ENCODE measurements at places on chromosomes 4 and X. TPM values are rescaled to one million over a fixed set of nuclear protein-coding genes. Genes with fewer than 3 reads are reported as not detected.

GRCh38 chr4:93751411-93751810 is 77.1 kb upstream of the ATOH1 start:
- H3K4me1 ChIP-seq: peaks cover 6% of the 10 kb centered on the region
- no peak for DNase-seq
- H3K27ac ChIP-seq: no peak overlapping the region
- H3K4me3 ChIP-seq: no peak overlapping the region

GRCh38 chr4:94306713-94307112 is 35.9 kb downstream of the HPGDS start:
- DNase-seq: no peak
- H3K27ac ChIP-seq: peak overlapping the region; percentile 2
- no peaks in the 10 kb centered on the region for H3K36me3 ChIP-seq
- no peaks in the 10 kb centered on the region for H3K27me3 ChIP-seq
- H3K4me1 ChIP-seq: peaks cover 3% of the 10 kb centered on the region

DNA sequence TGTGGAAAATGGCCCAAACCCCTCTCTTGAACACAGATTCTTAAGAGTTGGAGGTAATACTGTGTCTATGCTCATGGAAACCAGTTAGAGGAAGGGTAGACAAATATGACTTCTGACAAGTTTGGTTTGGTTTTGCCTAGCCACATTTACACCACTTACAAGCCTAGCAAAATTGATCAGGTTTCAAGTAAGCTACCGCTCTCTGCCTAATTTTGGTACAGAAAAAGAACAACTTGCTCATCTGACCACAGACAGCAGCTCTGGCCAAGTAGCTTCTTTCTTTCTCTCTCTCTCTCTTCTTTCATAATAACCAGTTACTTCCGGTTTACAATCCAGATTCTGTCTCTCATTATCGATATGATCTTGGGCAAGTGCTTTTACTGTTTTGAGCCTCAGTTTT is 260.0 kb downstream of the GLUD2 start:
- no peaks in the 10 kb centered on the region for H3K36me3 ChIP-seq
- no peak overlapping the region for H3K27ac ChIP-seq
- no peak for DNase-seq
- no peaks in the 10 kb centered on the region for H3K27me3 ChIP-seq

- no peak for DNase-seq
- no peaks in the 10 kb centered on the region for H3K4me1 ChIP-seq
- no peak overlapping the region for H3K27ac ChIP-seq
- H3K36me3 ChIP-seq: no peaks in the 10 kb centered on the region
- H3K4me3 ChIP-seq: no peak overlapping the region
- no peaks in the 10 kb centered on the region for H3K27me3 ChIP-seq
These were observed 75.8 kb downstream of the ATG4A start for GRCh38 chrX:108167211-108167872.

- no peaks in the 10 kb centered on the region for H3K27me3 ChIP-seq
- no peak overlapping the region for H3K4me3 ChIP-seq
- no peaks in the 10 kb centered on the region for H3K36me3 ChIP-seq
- DNase-seq: no peak
- H3K4me1 ChIP-seq: no peaks in the 10 kb centered on the region
These were observed 12.8 kb upstream of the SLITRK4 start for GRCh38 chrX:143648705-143649104.

Gene TMPRSS11B
- not detected for total RNA-seq

DNA sequence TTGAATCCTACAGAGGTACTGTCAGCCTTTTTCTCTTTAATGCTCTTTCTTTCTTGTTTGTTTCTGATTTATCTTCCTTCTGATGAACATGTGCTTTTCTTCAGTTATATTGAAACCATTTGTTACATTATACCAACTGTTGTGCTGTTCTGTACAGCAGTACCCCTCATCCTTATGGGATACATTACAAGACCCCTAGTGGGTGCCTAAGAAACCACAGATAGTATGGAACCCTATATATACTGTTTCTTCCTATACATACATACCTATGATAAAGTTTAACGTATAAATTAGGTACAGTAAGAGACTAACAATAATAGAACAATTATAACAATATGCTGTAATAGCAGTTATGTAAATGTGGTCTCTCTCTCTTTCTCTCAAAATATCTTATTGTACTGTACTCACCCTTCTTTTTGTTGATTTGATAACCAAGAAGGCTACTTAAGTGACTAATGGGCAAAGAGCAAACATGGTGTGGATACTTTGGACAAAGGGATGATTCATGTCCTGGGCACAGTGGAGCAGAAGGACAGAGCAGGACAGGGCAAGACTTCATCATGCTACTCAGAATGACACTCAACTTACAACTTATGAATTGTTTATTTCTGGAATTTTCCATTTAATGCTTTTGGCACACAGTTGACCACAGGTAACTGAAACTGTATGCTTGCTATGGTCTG is 10.7 kb upstream of the YIPF7 start:
- H3K4me3 ChIP-seq: no peak overlapping the region
- H3K27me3 ChIP-seq: no peaks in the 10 kb centered on the region
- H3K27ac ChIP-seq: no peak overlapping the region
- no peak for DNase-seq
- H3K4me1 ChIP-seq: no peaks in the 10 kb centered on the region
- H3K36me3 ChIP-seq: no peaks in the 10 kb centered on the region

Gene CT45A5
- total RNA-seq: not detected

Gene GLRA3
- total RNA-seq: not detected

GRCh38 chrX:57607295-57608187 is 15.7 kb downstream of the ZXDB start:
- DNase-seq: peak; percentile 45
- no peak overlapping the region for H3K4me3 ChIP-seq
- H3K36me3 ChIP-seq: no peaks in the 10 kb centered on the region
- no peaks in the 10 kb centered on the region for H3K27me3 ChIP-seq

Gene SPANXA1
- not detected for total RNA-seq

Gene OTUD6A
- not detected for total RNA-seq

- DNase-seq: no peak
- H3K36me3 ChIP-seq: no peaks in the 10 kb centered on the region
- H3K4me1 ChIP-seq: no peaks in the 10 kb centered on the region
- no peaks in the 10 kb centered on the region for H3K27me3 ChIP-seq
- H3K27ac ChIP-seq: no peak overlapping the region
These were observed 116.2 kb downstream of the GATB start for GRCh38 chr4:151644622-151645021.

DNA sequence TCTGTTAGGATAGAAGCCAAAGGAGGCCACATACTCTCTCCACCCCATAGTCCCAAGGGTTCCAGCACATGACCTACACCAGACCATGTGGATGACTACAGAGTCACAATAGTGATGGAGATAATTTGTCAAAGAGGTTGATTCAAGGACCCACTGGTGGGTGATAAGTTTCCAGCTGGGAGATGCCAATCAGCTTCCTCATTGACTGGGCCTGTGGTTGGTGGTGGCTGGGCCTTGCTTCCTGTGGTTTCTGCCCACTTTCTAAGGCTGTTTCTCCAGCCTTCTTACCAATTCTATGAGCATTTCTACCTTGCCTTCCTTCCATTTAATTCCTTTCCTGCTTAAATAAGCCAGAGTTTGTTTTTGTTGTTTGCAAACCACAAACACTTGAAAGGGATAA is 95.5 kb upstream of the CPEB2 start:
- H3K4me3 ChIP-seq: no peak overlapping the region
- no peaks in the 10 kb centered on the region for H3K36me3 ChIP-seq
- H3K27me3 ChIP-seq: no peaks in the 10 kb centered on the region
- H3K4me1 ChIP-seq: no peaks in the 10 kb centered on the region
- H3K27ac ChIP-seq: no peak overlapping the region
- no peak for DNase-seq

Gene FAM114A1
- total RNA-seq: 40.3 TPM

GRCh38 chrX:8663325-8663724 is 68.6 kb downstream of the ANOS1 start:
- H3K36me3 ChIP-seq: no peaks in the 10 kb centered on the region
- no peak for DNase-seq
- no peaks in the 10 kb centered on the region for H3K4me1 ChIP-seq
- H3K27me3 ChIP-seq: no peaks in the 10 kb centered on the region
- H3K27ac ChIP-seq: no peak overlapping the region
- no peak overlapping the region for H3K4me3 ChIP-seq

- no peaks in the 10 kb centered on the region for H3K27me3 ChIP-seq
- no peak overlapping the region for H3K4me3 ChIP-seq
- H3K27ac ChIP-seq: no peak overlapping the region
- no peaks in the 10 kb centered on the region for H3K4me1 ChIP-seq
- no peaks in the 10 kb centered on the region for H3K36me3 ChIP-seq
These were observed 687.1 kb downstream of the KLHL13 start for GRCh38 chrX:117429501-117429900.

Gene TTC29
- total RNA-seq: not detected

DNA sequence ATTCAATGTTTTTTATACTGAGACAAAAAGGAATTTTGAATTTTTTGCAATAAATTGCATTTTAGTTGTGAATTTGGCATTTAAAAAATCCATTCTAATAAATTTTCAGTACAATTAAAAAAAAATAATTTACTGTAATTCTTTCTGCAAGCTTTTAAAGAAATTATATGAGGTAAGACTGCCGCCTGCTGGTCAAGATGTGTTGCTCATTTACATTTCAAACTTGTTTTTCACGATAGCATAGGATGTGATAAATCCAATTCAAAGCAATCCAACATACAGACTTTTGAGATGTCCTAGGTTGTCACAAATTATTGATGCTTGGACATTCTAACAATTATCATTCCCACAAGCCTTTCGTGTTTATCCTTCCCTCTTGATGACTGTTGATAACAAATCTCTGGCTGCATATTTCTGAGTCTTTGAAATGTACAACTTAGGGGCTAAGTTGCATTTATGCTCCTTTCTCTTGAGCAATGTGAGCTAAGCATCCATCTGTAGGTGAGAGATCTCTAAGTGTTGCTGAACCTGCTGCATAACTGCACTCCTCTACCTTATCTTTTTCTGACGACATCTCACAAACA is 21.7 kb upstream of the MFAP3L start:
- H3K4me1 ChIP-seq: no peaks in the 10 kb centered on the region
- no peaks in the 10 kb centered on the region for H3K36me3 ChIP-seq
- no peak overlapping the region for H3K4me3 ChIP-seq

- H3K4me1 ChIP-seq: peaks cover 3% of the 10 kb centered on the region
- H3K4me3 ChIP-seq: no peak overlapping the region
- no peaks in the 10 kb centered on the region for H3K36me3 ChIP-seq
- no peak overlapping the region for H3K27ac ChIP-seq
- no peak for DNase-seq
These were observed 92.2 kb downstream of the DCHS2 start for GRCh38 chr4:154399259-154399974.

Gene RIBC1
- 0.88 TPM for total RNA-seq

- no peaks in the 10 kb centered on the region for H3K4me1 ChIP-seq
- H3K36me3 ChIP-seq: no peaks in the 10 kb centered on the region
- no peaks in the 10 kb centered on the region for H3K27me3 ChIP-seq
- H3K4me3 ChIP-seq: no peak overlapping the region
- DNase-seq: no peak
These were observed 472.3 kb downstream of the PDHA2 start for GRCh38 chr4:96312046-96312685.

DNA sequence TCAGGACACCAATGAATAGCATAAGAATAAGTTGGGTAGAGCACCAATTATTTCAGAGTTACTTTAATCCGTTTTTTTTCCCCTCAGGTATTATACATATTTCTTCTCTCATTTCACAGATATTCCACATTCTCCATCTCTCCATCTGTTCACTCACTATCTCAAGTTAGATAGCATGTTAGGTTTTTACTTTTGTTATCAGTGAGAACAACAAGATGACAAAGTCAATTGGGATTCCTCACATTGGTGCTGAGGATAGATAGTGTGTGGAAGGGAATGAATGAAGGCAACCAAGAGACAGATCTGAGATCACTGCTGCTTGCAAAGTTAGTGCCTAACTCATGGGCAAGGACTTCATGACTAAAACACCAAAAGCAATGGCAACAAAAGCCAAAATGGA is 112.0 kb upstream of the ETNPPL start:
- DNase-seq: no peak
- H3K27me3 ChIP-seq: no peaks in the 10 kb centered on the region
- H3K4me3 ChIP-seq: no peak overlapping the region
- H3K27ac ChIP-seq: no peak overlapping the region
- no peaks in the 10 kb centered on the region for H3K36me3 ChIP-seq
- H3K4me1 ChIP-seq: peaks cover 9% of the 10 kb centered on the region

Gene GYPE
- total RNA-seq: 5.8 TPM

GRCh38 chrX:33138677-33139249 is 72.6 kb downstream of the DMD start:
- H3K4me3 ChIP-seq: no peak overlapping the region
- no peaks in the 10 kb centered on the region for H3K4me1 ChIP-seq
- H3K27ac ChIP-seq: no peak overlapping the region
- H3K27me3 ChIP-seq: no peaks in the 10 kb centered on the region
- H3K36me3 ChIP-seq: no peaks in the 10 kb centered on the region
- no peak for DNase-seq

- DNase-seq: no peak
- H3K36me3 ChIP-seq: no peaks in the 10 kb centered on the region
- H3K27ac ChIP-seq: no peak overlapping the region
- no peaks in the 10 kb centered on the region for H3K27me3 ChIP-seq
- no peaks in the 10 kb centered on the region for H3K4me1 ChIP-seq
These were observed 151.5 kb downstream of the KDM6A start for GRCh38 chrX:45024501-45024900.

Gene KANTR
- total RNA-seq: 19.3 TPM

Gene GDI1
- 102 TPM for total RNA-seq

All from spleen (tissue), 13 donors.